GM13976 (cell line): ENCODE measurements at places on chromosomes 1 and 21.

DNA sequence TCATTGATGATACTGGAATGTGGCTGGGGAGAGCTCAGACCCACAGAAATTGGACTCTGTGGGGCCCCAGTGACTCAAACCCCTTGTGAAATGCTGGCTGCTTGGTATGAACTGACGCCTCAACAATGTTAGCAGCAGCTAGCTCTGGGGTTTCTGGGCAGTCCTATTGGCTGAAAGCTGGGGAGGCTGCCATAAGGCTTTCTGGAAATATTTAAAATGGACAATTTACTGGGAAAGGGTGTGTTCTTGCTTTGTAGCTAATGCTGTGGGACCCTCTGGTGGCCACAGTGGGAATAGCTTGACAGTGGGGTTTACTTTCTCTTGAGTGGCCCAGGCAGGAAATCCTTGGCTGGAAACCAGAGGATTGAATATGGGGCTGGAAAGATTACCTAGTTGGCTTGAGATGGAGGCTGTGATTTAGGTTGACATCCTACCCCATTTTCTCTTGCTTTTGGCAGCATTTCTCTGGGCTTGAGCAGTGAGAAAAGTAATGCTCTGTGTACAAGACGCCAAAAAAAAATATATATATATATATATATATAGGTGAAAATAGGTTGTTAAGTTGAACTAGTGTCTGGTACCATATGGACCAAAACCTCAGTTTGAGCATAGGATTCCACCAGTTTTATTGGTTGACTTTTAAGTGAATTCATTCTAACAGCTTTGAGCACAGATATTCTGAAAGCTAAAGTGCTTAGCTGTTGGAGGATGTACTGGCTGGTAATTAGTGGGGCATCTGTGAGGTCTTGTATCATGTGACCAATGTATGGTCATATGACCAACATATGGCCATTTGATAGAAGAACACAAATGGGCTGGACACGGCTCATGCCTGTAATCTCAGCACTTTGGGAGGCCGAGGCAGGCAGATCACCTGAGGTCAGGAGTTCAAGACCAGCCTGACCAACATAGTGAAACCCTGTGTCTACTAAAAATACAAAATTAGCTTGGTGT is 8.2 kb upstream of the S100A10 start:
- peak; percentile 46 for DNase-seq

- DNase-seq: no peak
These were observed 5.0 kb upstream of the KCNC4 start for GRCh38 chr1:110205156-110205555.

GRCh38 chr21:32359719-32360260 is 33.0 kb downstream of the URB1 start:
- DNase-seq: no peak

GRCh38 chr21:31334648-31335121 is 9.4 kb downstream of the TIAM1 start:
- no peak for DNase-seq

DNA sequence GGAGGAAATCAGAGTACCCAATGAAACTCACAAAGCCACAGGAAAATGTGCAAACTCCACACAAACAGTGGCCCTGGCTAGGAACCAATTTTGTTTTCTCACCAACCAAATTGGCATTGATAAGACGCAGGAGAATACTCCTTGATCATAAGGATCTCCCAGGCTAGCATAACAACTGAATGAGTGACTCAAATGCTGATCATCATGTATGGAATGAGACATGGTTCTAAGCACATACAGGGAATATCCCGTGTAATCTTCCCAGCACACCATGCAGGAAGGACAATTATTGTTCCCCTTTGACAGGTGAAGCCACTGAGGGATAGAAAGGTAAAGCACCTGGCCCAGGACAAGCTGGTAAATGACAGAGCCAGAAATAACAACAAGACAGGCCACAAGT is 180.0 kb upstream of the DUSP10 start:
- DNase-seq: no peak

DNA sequence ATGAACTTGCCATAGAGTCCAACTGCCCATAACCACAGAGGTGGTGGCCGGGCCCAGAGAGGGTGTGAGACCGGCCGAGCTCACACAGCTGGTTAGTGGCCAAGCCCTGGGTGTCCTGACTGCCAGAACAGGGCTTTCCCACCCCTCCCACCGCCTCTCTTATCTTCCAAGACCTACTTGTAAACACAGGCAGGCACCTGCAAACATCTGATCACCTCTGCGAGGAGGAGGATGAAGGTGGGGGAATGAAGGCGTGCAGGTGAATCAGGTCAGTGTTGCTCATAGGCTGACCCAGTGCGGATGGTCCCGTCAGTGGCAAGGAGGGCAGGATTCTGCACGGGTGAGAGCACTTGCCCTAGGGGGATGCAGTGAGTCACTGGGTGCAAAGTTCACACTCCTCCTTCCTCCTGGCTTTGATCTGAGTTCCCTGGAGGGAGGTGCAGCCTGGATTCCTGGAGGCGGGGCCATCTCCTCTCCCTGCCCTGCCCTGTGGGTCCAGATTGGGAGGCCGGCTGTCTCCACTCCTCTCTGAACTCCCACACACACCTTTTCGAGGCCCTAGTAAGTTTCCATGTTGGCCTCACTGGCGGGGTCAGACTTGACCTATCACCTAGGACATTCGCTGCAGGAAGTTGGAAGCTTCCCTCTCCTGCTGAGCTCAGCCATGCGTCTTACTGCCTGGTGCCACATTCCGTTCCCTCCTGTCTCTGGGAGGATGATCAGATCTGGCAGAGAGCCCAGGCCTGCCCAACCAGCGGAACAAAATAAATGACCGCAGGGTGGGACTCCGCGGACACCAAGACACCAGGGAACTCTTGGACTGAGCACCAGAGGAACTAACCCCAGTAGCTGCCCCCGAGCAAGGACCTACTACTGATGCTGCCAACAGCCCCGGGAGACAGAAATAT is 7.3 kb downstream of the UQCRHL start:
- DNase-seq: no peak

DNA sequence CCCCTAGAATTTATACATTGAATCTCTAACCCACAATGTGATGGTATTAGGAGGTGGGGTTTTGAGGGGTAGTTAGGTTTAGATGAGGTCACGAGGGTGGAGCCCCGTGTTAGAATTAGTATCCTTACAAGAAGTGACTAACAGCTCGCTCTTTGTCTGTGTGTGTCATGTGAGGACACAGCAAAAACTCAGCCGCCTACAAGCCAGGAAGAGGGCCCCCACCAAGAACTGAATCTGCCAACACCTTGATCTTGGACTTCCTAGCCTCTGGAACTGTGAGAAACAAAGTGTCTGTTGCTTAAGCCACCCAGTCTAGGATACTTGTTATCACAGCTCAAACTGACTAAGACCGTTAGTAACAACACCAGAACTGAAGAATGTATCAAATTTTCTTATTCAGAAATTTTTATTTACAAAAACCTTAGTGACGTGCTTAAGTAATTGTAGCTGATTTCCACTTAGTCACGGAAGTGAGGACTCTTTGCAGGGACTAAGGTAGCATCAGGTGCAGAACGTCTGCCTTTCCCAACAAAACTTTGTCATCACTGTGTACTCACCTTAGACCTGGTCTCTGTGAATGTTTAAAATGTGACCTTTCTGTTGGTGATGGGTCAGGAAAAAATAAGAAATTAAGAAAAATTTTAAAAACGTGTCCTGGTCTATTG is 24.5 kb upstream of the LRRC8C start:
- no peak for DNase-seq

- no peak for DNase-seq
These were observed 30.9 kb upstream of the SSX2IP start for GRCh38 chr1:84721152-84721551.

GRCh38 chr1:6244401-6245049 is 546 bp downstream of the HES3 start:
- DNase-seq: no peak

DNA sequence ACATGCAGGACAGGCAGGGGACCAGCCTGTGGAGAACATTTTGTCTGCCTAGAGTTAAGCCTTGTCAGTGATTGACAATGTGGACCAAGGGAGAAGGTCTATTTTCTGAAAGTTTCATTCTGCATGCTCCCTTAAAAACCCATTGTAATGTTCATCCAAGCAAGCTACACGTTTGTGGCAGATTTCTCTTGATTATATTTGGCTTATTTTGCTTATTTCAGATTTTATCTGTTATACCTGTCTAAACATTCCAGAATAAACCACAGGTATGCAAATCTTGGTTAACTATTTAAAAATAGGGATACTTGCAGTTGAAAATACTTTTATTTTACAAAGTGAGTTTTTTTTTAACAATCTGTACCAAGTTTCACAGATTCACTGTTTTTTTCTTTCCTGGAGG is 78.2 kb upstream of the F3 start:
- DNase-seq: no peak

- DNase-seq: no peak
These were observed 161.6 kb downstream of the GLUL start for GRCh38 chr1:182229921-182230491.

DNA sequence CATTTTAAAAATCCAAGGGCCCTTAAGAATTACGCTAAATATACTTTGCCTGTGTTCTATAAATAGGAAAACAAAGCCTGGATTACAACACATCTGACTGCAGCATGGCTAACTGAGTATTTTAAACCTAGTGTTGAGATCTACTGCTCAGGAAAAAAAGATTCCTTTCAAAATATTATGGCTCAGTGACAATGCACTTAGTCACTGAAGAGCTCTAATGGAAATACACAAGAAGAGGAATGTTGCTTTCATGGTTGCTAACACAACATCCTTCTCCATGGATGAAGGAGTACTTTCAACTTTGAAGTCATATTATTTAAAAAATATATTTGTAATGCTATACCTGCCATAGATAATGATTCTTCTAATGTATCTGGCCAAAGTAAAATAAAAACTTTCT is 248.3 kb upstream of the NEGR1 start:
- no peak for DNase-seq

DNA sequence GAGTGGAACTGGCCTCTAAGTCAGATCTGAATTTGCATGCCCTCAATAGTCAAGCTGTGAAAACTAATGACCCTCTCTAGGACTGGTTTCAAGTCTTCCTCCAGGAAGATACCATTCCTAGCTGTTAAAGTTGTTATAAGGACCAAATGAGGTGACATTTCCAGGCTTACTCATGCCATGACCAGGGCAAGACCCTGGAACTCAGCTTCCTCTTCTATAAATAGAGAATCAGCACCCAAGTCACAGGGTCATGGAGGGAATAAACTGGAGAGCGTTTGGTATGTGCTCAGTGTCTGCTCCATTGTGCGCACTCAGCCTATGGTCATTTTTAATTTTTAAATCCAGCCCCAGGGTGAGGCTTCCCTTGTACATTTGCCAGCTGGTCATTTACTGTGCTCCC is 2.5 kb downstream of the S100A9 start:
- DNase-seq: no peak

- no peak for DNase-seq
These were observed 280.8 kb downstream of the SPATA17 start for GRCh38 chr1:217911908-217912307.

DNA sequence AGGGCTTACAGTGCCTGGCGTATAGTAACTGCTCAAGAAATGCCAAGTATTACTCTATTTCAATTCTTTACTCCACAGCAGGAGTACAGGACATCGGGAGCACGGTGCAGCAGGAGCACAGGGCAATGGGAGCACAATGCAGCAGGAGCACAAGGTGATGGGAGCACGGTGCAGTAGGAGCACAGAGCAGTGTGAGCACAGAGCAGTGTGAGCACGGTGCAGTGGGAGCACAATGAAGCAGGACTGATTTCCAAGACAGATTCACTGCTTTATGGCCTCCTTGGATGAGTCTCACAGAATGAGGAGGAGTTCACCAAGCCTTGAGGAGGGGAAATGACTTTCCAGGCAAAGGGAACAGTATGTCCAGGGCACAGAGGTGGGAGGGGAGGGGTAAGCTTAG is 5.0 kb upstream of the PAQR7 start:
- DNase-seq: no peak

DNA sequence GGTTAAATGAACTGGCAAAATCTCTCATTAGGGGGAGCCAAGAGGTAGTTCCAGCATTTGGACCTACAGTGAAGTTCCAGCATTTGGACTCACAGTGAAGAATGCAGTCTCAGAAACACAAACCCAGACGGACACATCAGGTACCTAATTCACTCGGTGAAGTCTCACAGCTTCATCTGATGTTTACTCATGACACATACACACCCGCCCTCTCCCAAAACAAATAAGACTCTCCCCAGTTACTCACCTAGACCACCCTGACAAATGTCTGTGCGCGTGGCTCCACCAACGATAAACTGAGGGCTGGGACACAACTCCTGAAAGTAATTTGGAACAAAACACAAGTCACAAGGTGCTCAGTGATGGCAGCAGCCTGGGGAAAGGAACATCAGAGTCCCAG is 11.4 kb downstream of the CAPN8 start:
- no peak for DNase-seq

- no peak for DNase-seq
These were observed 17.4 kb upstream of the LRIG2 start for GRCh38 chr1:113055570-113055969.

- DNase-seq: no peak
These were observed 14.6 kb downstream of the RPS6KA1 start for GRCh38 chr1:26544126-26544525.

- DNase-seq: no peak
These were observed 56.6 kb downstream of the LAMC1 start for GRCh38 chr1:183079712-183080388.

GRCh38 chr1:227950735-227951346 is 3.1 kb upstream of the WNT9A start:
- DNase-seq: no peak

- no peak for DNase-seq
These were observed 844 bp downstream of the C1orf146 start for GRCh38 chr1:92218559-92218958.

DNA sequence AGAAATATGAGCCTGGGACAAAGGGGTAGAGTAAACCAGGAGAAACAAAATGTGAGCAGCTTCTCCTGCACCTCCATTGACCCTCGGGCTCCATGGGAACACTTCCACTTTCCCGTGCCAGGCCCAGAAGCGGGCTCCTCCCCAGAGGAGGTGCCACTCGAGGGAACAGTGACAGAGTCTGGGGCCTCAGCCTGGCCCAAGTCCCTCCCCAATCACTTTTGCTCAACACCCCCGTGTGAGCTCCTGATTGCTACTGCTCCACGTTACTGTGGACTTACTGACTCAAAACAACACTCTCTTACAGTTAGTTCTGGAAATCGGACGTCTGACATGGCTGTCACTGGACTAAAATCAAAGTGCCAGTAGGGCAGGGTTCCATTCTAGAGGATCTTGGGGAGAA is 17.7 kb upstream of the KLHDC7A start:
- DNase-seq: no peak

GRCh38 chr1:229142471-229142870 is 128.4 kb upstream of the RAB4A start:
- no peak for DNase-seq

GRCh38 chr1:206125346-206125745 is 8.2 kb upstream of the AVPR1B start:
- DNase-seq: no peak

DNA sequence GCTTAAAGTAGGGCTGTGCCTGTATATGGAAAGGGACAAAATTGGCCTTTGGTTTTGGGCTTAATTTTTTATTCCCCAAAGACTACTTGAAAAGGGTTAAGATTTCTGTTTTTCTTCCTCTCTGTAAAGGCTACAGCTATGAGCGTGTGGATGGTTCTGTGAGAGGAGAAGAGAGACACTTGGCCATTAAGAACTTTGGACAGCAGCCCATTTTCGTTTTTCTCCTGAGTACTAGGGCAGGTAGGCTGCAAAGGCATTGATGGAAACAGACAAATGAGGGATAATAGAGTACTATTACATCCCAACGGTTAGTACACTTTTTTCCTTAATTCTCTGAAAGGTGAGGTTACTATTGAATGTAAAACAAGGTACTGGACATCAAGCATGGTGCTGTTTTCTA is 29.6 kb downstream of the CHD1L start:
- DNase-seq: no peak
